ENCODE measurements at places on chromosomes 7 and 10.
A peak's percentile ranks its signal among the peaks of the same experiment; 100 is the strongest.

DNA sequence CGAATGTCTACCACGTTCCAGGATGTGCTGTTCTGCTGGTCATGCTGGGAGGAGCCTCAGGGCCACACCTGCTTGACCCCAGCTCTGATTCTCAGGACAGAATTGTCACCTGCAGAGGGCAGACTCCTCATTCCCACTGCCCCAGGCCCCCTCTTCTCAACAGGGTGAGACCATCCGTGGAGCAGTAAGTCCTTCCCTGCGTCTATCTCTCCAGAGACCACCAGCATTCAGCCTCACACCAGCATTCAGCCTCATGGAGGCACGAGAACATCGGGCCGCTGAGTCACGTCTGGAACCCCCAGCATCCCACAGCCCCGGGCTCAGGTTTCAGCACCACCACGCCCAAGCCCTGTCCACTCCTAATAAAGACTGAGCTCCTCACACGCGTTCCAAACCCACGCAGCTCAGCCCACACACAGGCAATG lies 273.4 kb downstream of the DIP2C start:
- DNase-seq: no peak

GRCh38 chr10:1549591-1550290 lies 187.6 kb downstream of the ADARB2 start:
- no peak for DNase-seq

DNA sequence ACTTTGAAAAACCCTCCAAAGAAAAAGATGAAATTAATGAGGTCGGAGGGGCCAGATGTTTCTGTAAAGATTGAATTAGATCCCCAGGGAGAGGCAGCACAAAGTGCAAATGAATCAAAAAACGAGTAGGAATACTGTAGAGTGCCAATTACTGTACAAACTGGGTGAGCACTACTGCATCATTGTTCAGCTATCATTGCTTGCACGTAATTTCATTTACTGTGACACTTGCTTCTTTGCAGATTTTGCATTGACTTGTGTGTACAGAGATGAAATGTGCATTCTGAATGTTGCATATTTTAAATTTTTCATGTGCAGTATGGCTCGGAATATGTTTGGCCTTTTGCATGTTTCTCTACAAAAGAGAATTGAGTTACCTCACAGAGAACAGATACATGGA lies 123.7 kb downstream of the LCOR start:
- DNase-seq: no peak

GRCh38 chr7:25675789-25676474 lies 447.6 kb upstream of the NPVF start:
- DNase-seq: no peak

DNA sequence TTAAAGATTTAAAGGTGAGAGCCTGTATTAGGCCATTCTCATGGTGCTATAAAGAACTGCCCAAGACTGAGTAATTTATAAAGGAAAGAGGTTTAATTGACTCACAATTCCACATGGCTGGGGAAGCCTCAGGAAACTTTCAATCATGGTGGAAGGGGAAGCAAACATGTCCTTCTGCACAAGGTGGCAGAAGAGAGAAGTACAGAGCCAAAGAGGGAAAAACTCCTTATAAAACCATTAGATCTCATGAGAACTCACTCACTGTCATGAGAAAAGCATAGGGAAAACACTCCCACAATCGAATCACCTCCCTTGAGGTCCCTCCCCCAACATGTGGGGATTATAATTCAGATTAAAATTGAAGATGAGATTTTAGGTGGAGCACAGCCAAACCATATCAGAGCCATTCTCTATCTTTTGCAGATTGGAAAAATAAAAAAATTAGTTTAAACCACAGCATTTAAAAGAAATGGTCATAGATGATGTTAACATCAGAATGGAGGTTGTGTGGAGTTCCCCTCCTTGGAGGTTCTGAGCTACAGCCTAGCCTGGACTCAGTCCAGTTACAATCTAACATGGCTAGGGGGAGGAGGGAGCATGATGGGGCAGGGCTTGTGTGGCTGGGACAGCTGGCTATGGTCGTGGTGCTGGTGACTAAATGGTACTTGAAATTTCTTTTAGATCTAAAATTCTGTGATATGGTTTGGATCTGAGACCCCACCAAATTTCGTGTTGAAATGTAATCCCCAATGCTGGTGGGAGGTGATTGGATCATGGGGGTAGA lies 33.1 kb downstream of the GSTO2 start:
- no peak for DNase-seq

- DNase-seq: no peak
Measured at GRCh38 chr7:155418304-155418703, 39.6 kb upstream of the EN2 start.

DNA sequence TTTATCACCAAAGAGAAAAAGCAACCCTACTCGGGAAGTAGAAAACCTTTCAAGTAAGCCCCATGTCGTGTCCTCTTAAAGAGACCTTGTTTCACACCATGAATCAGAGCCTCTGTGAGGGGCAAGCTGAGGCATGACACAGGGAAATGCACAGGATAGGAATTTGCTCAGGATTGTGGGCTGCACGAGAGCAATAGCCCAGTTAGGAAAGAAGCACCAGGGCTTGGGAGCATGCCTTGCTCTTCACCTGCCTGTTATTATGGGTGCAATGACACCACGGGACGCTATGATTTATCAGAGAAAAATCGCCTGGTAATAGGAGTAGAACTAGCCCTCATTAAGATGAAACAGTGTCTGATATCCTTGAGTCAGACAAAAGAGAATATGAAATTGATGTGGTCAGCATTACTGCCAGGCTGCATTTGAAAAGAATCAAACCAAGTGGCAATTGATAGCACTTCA lies 562.9 kb upstream of the NRP1 start:
- DNase-seq: no peak

DNA sequence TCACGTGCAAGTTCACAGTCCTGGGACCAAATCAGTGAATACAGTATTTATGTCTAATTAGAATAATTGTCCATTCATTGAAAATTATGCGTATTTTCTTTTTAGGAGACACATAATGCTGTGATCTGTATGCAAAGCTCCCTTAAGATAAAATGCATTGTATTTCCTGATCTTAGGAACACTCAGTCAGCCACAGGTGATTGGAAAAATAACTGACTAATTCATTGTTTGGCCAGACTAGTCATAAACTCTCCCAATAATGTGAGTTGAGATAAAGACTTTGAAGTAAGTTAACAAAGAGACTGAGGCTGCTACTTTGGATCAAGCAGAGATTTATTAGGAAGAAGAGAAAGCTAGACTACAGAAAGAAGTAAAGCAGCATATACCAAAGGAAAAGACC lies 182.2 kb downstream of the GNAI1 start:
- no peak for DNase-seq

DNA sequence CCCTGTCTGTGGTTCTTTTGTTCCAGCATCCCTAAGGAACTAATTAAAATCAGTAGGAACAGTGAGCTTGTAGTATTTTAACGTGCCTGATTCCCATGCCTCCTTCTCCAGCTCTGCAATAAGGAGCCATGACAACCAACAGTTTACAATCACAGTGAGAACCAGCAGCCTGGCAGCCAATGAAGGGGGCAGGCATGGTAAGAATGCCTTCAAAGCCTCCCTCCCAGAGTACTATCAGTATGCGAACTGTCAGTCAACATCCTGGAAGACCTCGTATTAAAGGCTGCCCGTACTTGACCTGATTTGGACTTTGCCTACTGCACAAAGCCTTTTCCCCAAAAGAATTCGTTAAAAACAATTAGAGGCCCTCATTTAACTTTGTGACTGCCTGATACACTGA lies 7.7 kb downstream of the ZPBP start:
- no peak for DNase-seq

DNA sequence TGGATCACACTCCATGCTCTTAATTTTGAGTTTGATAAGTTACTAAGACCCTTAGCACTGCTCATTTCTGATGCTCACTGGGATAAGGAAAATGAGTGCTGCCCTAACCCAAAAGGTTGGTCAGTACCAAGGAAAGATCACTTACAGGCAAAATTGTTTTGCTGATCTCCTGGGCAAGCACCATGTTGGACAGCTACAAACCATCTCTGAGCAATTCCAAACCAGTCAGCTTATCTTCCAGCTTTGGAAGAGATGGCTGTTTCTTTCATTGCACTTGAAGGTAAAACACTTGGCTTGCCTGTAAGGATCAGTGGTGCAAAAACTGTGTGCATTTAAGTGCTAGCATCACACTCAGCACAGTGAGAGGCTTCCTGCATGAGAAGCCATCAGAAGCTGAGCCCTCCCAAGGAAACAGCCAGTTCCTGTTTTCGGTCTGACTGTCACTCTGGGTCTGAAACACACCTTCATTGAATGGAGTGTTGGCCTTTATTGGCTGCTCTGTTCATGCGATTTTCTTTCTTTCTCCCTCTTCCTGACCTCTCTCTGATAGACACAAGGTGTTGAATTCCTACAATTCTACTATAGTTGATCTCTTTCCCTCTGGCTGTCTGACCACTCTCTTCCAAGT lies 126.4 kb upstream of the GHITM start:
- no peak for DNase-seq

DNA sequence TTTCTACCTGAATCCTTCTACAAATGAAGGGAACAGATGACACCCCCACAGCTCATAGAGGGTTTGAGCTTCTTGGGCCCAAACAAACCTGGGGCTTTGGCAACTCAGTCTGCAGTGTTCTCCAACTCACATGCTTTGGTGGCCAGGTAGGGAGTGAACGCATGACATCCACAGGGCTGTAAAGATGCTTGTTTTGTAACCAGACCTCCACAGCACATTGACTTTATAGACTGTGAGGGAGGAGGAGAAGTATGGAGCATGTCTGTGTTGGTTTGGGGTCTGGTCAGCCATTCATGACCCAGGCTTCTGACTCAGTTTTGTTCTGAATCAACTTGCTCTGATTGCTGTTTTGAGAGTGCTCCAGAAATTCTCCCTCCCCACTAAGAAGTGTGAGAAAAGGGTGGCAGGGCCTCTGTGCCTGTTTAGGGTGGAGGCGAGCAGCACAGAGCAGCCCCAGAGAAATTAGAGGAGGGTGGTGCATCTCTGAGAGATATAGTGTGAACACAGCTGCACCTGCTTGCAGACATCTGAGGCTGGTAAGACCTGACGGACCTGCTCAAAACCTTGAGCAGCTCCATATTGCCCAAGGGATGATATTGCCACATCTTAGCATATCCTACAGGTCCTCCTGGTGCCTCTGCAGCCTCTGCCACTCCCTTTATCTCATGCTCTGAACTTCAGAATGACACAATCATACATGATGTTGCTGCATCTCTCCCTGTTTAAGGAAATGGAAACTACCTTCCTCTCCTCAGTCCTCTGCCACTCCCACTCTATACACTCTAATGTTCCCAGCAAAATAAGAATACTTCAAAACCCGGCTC lies 287.7 kb downstream of the ABCA13 start:
- DNase-seq: no peak

DNA sequence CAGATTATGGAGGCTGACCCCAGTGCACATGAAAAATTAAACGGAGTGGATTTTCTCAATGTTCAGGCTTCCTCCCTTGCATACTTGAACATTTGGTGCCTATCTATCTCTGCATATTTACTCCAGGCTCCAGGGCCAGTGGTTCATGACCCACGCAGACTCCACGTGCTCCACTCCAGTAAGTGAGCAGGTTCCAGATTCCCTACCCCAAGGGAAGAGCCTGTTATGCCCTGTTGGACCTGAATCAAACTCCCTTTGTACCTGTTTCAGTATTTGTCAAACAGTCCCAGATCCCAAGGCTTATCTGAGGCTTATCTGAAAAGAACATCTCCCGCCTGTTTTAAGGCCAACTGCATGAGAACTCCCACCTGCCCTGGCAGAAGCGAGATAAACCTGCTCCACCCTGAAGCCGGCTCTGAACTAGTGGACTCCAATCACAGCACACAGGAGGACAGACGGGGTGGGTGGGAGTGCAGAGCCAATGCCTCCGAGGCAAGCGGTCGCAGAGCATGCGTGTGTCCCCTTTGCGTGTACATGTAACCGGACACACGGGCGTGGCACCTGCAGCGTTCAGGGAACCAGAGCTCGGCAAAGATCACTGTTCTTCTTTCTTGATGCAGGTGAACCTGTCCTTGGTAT lies 2.3 kb upstream of the FUOM start:
- DNase-seq: no peak

DNA sequence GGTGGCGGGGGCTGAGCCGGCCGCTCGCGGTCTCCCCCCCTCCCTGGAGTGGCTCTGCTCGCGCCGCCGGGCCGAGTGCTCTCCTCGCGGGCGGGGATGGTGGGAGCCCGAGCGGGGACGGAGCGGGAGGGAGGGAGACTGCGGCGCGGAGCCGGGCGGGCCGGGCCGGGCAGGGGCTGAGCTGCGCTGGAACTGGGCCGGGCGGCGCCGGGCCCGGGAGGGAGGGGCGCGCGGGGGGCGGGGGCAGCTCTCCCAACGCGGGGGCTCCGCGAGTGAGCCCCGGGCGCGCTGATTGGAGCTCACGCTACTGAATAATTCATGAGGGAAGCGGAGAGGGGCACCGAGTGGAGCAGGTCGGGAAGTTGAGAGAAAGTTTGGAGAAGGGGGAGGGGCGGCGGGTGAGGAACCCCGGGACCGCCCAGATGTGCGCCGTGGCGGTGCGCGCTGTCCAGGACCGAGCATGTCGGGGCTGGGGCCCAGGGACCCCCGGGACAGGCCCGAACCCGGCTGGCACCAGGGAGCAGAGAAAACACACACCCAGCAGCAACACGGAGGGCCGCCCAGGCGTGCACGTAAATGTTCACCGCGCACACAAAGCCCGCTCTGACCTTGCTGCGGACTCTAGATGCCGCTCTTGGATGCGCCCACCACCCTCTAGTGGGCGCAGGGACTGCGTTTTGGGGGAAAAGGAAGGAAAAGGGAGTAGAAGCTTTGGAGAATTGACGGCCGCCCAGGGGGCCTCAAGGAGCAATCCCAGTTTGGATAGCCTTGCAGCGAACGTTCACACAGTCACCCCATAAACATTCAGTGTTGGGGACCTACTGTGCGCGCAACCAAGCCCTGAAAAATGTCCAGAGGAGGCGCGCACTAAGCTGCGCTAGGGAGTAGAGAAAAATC lies at the start of gene EPHB4:
Gene EPHB4 (minus strand): TSS at position 194 of the 897 bp plus-strand sequence. CDS start 493 bp downstream, outside the sequence.
- DNase-seq: no peak

DNA sequence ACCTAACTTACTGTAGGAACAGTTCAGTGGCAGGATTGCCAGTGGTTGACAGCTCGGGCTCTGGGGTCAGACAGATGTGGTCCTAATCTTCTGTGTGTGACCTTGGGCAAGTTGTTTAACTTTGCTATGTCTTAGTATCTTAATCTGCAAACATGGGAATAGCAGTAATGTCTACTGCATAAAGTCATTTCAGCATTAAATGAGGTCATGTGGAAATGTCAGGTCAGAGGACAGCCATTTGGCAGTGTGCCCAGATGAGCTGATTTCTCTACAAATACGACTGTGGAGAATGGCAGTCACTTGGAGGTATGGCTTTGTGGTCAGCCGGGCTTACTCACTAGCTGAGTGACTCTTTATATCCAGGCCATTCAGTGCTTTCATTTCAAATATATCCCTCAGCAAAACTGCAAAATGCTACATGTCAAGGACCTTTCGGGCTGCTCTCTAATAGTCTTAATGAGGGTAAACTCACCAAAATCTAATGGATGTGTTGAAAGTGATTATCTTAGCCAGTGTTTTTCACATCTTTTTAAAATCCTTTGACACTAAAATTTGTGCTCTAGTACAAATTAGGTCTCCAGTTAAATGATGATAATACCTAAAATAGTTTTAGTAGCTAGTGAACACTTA lies 171.4 kb downstream of the ST7 start:
- DNase-seq: peak; percentile 85

All from activated CD8-positive, alpha-beta memory T cell treated with anti-CD3 and anti-CD28 coated beads, Interleukin-2, amount 50 U/mL, for 48 hours (primary cell).